ENCODE measurements at places on chromosomes 1 and 21.

DNA sequence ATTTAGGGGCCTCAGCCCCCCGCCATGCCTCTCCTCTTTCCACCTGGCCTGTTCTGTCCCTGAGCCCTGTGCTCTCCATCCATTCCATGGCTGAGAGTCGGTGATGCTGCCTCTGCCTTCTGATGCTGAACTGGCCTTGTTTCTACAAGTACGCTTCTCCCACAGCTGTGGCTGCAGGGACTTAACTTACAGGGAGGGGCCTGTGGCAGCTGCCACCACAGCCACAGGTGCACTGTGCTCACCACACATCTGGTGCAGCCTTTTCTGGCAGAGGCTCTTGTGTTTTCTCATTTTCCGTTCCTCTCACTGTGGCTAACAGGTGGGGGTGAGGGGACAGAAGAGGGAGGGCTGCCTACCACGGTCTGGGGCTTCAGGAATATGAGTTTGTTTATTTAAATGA is 4.2 kb downstream of the FMO1 start:
- peak; percentile 24 for DNase-seq

DNA sequence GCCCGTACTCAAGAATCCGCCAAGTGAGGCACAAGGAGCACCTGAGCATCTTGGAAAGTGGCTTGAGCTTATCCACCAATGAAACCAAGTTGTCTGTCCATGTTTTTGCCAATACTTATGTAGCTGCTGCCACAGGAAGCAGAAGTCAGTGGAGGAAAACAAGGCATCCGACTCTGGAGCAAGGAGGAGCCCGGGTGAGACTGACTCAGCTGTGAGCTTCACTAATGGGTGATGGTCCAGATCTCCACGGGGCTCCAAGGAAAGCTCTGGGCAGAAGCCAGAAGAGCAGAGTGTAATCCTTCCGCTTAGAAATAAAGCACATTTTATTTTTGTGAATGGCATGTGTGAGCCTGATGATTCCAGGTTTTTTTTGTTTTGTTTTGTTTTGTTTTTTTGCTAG is 12.3 kb upstream of the SSR2 start:
- no peak for DNase-seq

DNA sequence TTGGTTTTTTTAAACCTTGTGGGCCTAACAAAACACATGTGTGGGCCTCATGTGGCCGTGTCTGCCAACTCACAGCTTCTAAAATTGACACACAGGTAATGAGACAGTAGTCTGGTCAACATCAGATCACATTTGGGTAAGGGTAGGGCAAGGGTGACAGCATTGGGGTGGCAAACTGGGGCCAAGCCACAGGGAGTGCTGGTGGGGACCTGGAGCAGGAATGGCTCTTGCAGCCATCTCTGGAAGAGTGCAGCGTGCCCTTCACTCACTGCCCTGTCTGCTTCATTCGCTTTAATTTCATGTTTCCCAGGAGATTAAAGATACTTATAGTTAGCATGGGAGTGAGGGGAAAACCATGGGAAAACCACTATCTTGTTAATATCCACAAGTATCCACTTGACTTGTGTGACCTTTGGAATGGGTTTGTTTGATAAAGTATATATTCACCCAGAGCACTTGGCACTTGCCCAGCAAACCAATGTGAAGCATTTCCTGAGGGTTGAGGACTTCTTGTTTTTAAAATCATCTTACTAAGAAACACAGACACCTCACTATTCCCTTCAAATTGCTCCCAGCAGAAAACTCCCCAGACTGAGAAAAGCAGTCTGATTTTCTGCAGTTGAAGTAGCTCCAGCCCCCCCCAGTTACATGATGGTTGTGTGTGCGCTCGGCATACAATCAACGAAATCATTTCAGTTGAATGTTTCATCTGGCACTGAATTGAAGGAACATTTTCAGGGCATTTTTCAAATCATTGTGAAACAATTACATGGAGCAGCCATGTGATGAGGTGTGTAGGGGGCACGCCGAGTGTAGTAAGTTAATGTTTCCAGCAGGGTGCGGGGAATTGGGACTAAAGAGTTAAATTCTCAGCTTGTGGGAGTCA is 175.7 kb downstream of the VPS13D start:
- no peak for DNase-seq

- DNase-seq: no peak
Observed at GRCh38 chr1:231931846-231932454, 305.4 kb downstream of the DISC1 start.

- DNase-seq: no peak
Observed at GRCh38 chr21:14454016-14455009, 71.4 kb upstream of the HSPA13 start.

All from NCI-H1417 (cell line).